ENCODE measurements at places on chromosomes 16 and 17.
A peak's percentile ranks its signal among the peaks of the same experiment; 100 is the strongest.

DNA sequence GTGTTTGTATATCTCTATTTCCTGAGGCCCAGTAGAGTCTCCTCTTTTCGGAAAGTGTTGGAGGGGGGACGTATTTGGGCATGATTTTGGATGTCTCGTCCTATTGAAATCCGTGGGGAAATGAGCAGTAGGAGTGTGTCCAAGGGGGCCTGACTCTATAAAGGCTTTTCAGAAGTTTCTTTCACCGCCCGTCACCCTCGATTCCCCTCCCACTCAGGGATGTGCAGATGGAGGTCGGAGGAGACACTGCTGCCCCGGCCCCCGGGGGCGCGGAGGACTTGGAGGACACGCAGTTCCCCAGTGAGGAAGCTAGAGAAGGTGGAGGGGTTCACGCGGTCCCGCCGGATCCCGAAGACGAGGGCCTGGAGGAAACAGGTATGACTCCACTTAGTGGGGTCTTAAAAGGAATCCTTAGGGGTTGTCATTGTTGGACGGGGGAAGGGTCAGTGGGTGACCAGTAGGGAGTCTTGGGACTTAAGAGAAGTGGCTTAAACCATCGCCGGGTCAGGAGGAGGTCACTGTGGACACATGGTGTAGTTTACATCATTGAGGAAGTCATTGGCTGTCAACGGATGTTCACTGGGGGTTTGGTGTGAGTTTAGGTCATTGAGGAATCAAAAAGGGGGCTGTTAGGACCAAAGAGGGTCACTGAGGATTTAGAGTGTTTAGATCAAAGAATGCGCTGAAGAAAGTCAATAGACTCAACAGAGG lies 424 bp downstream of the MON1B start:
- no peak for DNase-seq

DNA sequence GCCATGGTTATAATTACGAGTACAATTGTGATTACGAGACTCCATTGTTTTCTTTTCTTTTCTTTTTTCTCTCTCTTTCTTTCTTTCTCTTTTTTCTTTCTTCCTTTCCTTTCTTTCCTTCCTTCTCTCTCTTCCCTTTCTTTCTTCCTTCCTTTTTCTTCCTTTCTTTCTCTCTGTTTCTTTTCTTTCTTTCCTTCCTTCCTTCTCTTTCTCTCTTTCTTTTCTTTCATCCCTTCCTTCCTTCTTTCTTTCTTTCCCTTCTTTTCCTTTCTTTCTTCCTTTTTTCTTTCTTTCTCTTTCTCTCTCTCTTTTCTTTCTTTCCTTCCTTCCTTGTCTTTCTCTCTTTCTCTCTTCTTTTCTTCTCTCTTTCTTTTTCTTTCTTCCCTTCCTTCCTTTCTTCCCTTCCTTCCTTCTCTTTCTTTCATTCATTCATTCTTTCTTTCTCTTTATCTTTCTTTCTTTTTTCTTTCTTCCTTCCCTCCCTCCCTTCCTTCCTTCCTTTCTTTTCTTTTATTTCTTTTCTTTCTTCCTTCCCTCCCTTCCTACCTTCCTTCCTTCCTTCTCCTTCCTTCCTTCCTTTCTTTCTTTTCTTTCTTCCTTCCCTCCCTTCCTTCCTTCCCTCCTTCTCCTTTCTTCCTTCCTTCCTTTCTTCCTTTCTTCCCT lies 14.1 kb upstream of the NTN1 start:
- DNase-seq = no peak

- no peak for DNase-seq
These were observed 430 bp downstream of the HAPSTR1 start for GRCh38 chr16:9091867-9092281.

DNA sequence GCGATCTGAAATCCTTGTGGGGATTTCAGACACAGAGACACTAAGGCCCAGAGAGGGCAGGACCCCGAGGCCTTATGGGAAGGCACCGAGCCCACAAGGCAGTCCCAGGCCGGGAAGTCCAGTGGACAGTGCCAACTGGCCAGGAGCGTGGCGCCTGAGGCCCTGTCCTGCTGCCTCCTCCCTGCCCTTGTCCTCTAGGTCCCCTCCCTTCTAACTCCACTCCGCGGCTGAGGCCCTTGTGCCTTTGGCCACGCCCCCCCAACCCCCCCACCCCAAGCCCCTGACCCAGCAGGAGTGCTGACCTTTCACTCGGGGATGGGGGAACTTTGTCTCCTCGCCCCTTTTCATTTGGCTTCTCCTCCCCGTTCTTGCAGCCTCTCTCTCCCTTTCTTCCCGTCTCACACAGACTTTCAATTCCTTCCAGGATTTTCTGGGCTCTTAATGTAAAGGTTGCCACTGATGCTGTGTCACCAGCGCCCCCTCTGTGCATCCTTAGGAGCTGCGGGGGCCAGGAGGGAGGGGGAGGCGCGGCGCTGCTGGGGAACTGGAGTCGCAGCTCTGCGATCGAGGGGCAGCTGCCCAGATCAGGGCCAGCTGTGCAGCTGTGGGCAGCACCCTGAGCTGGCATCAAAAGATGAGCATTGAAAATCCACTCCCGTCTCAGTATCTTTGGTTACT lies 29.1 kb downstream of the CRHR1 start:
- no peak for DNase-seq

- DNase-seq = no peak
These were observed 5.8 kb upstream of the C17orf99 start for GRCh38 chr17:78140169-78141051.

DNA sequence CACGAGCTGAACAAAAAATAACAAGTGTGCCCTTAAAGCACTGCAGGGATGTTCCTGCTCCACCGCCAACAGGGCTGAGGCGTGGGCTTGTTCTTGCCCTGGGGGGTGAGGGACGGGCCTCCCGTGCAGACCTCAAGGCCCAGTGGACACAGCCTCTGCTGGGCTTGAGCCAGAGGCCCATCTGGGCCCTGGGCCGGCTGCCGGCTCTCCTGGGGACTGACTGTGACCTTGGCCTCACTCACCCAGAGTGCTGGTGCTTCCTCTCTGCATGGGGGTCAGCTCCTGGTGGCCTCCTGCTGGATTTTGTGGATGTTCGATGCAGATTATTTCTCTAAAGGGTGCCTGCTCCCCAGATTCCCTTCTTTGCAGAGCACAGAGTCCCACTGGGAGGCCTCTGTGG lies 54.2 kb upstream of the CDR2 start:
- no peak for DNase-seq

GRCh38 chr16:6641091-6641490 lies 691.6 kb upstream of the RBFOX1 start:
- no peak for DNase-seq

DNA sequence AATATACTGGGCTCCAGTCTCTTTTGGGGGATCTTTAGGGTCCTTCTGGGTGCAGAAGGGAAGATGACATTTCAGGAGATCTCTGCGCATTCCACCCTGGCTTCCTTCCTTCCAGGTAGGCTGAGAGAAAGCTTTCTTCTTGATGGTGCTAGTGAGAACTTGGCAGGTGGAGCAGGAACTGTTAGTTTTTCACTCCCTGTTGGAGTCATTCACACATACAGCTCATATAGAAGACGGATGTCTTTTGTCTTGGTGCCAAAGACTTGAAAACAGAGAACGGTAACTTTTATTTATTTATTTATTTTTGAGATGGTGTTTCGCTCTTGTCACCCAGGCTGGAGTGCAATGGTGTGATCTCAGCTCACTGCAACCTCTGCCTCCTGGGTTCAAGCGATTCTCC lies 43.9 kb downstream of the PITPNC1 start:
- DNase-seq = no peak

GRCh38 chr16:14458576-14458975 lies 171.5 kb downstream of the PARN start:
- DNase-seq = no peak

DNA sequence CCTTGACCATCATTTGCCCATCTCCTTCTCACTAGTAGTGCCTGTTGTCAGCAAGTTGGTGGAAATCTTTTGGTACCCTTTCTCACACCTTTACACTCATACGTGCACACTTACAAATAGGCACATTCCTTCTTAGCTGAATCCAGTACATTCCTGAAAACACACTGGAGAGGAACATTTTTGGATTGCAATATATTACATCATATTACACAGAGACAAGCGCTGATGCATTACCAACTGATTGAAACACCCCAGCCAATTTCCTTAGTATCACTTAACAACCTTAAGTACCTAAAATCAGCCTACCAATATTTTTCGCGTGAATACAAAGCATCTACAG lies 64.1 kb downstream of the PLCG2 start:
- DNase-seq = no peak

DNA sequence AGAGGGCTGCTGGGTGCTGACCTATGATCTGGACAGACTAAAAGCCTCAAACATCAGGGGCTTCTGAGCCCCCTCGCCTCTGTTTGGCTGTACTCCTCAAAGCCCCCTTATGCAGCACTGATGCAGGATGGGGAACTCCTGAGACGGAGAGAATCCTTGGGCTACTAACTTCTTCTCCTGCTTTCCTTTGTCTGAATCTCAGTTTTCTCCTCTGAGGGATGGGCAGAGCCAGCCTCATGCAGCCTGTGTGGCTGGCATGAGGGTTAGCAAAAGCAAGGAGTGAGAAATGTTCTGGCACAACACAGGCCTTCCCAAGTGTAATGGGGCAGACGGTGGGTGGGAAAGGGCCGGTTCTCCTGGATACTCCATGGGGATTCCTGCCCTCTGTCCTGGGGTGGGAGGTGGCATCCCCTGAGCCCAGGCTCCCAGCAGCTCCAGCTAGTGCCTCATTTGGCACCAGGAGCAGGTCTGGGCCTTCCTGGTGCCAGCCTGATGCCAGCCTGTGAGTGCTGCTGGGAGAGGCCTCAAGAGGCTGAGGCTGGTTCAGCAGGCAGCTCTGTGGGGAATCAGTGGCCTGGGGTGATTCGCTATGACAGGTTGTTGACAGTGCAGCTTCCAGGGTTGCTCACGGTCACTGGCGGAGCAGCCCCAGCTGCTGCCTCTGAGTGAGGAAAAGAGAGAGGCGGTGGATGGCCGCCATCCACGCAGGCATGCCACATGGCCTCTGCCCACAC lies 4.0 kb upstream of the BRD7 start:
- DNase-seq = peak; percentile 26
